Activated CD4-positive, alpha-beta memory T cell treated with anti-CD3 and anti-CD28 coated beads for 36 hours (primary cell): ENCODE measurements at places on chromosomes 11 and 22. TPM values are rescaled to one million over a fixed set of nuclear protein-coding genes. Genes with fewer than 3 reads are reported as not detected.

GRCh38 chr22:37801946-37802309 is 5.8 kb upstream of the GCAT start:
- H3K4me1 ChIP-seq, result peaks cover 24% of the 10 kb centered on the region
- H3K36me3 ChIP-seq, result no peaks in the 10 kb centered on the region
- peaks cover 31% of the 10 kb centered on the region for H3K27me3 ChIP-seq

- peak; percentile 82 for DNase-seq
- H3K36me3 ChIP-seq, result peaks cover 26% of the 10 kb centered on the region
- H3K27ac ChIP-seq, result peak within 1 kb of the TSS; percentile 99
- H3K27me3 ChIP-seq, result no peaks in the 10 kb centered on the region
These were observed at the start of gene TYMP for GRCh38 chr22:50529897-50530579. Gene TYMP, minus strand, starts transcription at chr22:50530012. Its CDS starts 303 bp downstream, at chr22:50529709.

- peaks cover 24% of the 10 kb centered on the region for H3K4me1 ChIP-seq
- no peaks in the 10 kb centered on the region for H3K27me3 ChIP-seq
- H3K27ac ChIP-seq, result no peak overlapping the region
- peaks cover 13% of the 10 kb centered on the region for H3K36me3 ChIP-seq
These were observed 86.3 kb downstream of the CCDC83 start for GRCh38 chr11:85941380-85941973.

DNA sequence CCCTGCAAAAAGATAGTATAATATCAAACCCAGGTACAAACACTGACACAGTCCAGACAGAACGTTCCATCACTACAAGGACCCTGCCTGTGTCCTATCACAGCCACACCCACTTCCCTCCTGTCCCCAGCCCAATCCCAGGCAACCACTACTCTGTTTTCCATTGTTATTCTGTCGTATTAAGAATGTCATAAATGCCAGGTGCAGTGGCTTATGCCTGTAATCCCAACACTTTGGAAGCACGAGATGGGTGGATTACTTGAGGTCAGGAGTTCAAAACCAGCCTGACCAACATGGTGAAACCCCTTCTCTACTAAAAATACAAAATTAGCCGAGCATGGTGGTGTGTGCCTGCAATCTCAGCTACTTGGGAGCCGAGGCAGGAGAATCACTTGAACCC is 89.0 kb downstream of the TRMU start:
- H3K27ac ChIP-seq, result no peak overlapping the region
- no peaks in the 10 kb centered on the region for H3K36me3 ChIP-seq
- H3K4me3 ChIP-seq, result no peak overlapping the region
- DNase-seq, result no peak

GRCh38 chr11:16737818-16738192 is 642 bp upstream of the C11orf58 start:
- H3K36me3 ChIP-seq, result peaks cover 8% of the 10 kb centered on the region
- H3K27me3 ChIP-seq, result no peaks in the 10 kb centered on the region
- H3K4me1 ChIP-seq, result peaks cover 18% of the 10 kb centered on the region
- H3K27ac ChIP-seq, result no peak overlapping the region
- H3K4me3 ChIP-seq, result no peak overlapping the region

DNA sequence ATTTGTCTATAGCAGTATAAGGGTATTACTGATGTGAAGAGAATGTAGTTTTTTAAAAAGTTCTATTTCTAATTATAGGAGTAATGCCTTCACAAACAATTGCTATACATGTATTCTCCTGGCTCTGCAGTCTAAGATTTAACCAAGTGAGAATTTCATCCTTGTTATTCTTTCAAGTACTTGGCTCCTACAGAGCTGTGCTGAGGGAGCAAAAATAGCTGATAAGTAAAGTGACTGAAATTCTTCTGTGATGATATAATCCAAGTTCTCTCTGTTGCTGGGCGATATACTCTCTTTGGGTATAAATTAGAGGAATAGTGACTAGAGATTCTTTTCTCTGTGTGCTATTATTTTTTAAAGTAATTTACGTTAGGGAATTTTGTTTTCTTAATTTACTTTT is 68.0 kb downstream of the PGR start:
- no peaks in the 10 kb centered on the region for H3K36me3 ChIP-seq
- H3K27me3 ChIP-seq, result no peaks in the 10 kb centered on the region
- H3K4me3 ChIP-seq, result no peak overlapping the region
- no peak for DNase-seq

The KRTAP5-10 gene
- not detected for total RNA-seq
